Stimulated activated CD8-positive, alpha-beta memory T cell treated with anti-CD3 and anti-CD28 coated beads, Interleukin-15, amount 100 ng/mL, for 24 hours (primary cell): ENCODE measurements at places on chromosomes 13 and 19.

GRCh38 chr19:16825312-16826052 lies 3.7 kb upstream of the SIN3B start:
- DNase-seq, result no peak

GRCh38 chr19:6458695-6459261 lies 814 bp downstream of the SLC25A23 start:
- DNase-seq, result no peak

GRCh38 chr13:49669735-49670309 lies 21.5 kb downstream of the EBPL start:
- no peak for DNase-seq

DNA sequence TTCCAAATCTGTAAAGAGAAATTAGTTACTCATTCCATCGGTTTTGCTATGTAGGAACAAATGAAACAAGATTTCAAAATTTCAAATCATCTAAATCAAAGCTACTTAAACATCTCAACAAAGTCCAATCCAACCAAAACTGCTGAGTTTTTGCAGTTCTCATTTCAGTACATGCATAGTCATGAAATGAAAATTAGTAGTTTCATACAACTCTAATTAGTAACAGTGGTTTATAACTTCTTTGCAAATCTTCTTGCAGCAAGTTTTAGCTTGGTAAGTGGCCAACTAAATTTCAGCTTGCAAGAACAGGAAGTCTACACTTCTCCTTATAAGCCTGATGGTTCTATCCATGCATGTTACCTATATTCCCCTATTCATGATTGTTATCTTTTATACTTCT lies 75.6 kb downstream of the SPRY2 start:
- no peak for DNase-seq

- DNase-seq, result no peak
Observed at GRCh38 chr19:50897191-50897607, 14.0 kb downstream of the KLK4 start.
